ENCODE measurements at places on chromosomes 16 and 17.
A peak's percentile ranks its signal among the peaks of the same experiment; 100 is the strongest.

- H3K36me3 ChIP-seq: no peaks in the 10 kb centered on the region
- H3K27ac ChIP-seq: no peak overlapping the region
- no peaks in the 10 kb centered on the region for H3K27me3 ChIP-seq
- H3K4me3 ChIP-seq: no peak overlapping the region
Measured at GRCh38 chr17:17539591-17539990, 43.4 kb upstream of the RASD1 start.

DNA sequence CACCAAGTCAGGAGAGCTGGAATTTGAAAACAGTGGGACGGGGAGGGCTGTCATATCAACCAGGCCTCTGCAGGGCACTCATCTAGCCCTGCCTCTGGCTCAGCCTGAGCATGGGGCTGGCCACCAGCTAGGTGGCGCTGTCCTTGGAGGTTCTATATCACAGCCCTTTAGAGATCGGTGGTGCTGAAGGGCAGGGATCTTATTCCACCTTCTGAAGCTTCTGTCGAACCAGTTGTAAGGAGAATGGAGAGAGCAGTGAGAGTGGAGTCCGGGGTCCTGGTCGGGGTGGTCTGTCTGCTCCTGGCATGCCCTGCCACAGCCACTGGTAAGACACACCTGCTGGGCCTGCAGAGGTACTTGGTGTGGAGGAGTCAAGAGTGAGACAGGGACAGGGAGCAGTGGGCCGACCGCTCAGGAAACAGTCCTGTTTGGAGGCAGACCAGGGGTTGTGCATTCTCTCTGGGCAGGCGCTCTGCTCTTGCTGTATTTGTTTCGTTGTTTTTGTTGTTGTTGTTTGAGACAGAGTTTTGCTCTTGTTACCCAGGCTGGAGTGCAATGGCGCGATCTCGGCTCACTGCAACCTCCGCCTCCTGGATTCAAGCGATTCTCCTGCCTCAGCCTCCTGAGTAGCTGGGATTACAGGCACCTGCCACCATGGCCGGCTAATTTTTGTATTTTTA lies at the start of gene CES3:
TSS of gene CES3 (plus strand) at position 202 of the 680 bp plus-strand sequence. CDS start at position 244, 42 bp downstream.
- H3K27ac ChIP-seq: no peak within 1 kb of the TSS
- H3K4me3 ChIP-seq: no peak within 1 kb of the TSS
- peaks cover 4% of the 10 kb centered on the region for H3K4me1 ChIP-seq
- no peaks in the 10 kb centered on the region for H3K36me3 ChIP-seq

DNA sequence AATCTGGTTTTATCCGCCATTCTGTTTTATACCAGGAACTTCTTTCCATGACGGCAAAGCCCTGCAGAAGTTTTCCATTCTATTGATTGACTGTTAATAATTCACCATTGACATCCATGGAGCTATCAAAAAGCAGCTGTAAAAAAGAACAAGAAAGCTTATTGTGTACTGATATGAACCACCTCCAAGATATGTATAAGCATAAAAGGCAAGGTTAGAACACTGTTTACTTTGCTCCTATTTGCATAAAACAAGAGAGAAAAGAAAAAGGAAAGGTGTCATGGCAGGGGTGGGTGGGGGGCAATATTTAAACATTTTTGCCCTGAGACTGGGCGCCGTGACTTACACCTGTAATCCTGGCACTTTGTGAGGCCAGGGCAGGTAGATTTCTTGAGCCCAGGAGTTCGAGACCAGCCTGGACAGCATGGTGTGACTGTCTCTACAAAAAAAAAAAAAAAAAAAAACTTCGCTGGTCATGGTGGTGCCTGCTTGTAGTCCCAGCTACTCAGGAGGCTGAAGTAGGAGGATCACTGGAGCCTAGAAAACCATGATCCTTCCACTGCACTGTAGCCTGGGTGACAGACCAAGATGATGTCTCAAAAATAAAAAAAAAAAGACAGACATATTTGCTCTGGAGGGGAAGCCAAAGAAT lies 52.5 kb downstream of the TMEM114 start:
- no peaks in the 10 kb centered on the region for H3K36me3 ChIP-seq
- no peaks in the 10 kb centered on the region for H3K4me1 ChIP-seq
- H3K27me3 ChIP-seq: no peaks in the 10 kb centered on the region
- H3K4me3 ChIP-seq: no peak overlapping the region
- no peak for DNase-seq
- H3K27ac ChIP-seq: no peak overlapping the region

DNA sequence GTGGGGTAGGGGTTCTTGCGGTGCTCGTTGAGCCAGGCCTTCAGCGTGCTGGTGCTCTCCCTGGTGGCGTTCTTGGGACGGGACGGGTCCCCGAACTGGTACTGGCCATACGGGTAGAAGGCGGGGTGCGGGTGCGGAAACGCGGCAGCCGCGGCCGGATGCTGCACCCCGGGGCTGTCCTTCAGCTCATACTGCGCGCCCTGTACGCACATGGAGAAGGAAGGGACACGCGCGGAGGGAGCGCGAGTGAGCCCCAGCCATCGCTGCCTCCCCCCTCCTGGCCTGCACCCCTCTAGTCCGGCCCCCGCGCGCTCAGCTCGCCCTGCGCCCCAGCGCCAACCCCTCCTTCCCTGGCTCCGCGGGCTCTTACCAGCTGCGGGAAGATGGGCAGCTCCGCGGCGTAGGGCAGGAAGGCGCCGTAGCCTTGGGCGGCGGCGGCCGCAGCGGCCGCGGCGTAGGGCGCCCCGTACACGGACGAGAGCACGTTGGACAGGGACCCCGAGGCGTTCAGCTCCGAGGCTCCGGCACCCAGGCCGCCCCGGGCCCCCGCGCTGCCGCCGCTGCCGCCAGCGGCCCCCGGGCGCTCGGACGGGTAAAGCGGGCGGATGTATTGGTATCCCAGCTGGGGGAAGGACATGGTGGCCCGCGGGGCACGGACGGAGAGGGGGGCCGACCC lies 1.0 kb downstream of the IRX3 start:
- peaks cover 15% of the 10 kb centered on the region for H3K4me1 ChIP-seq
- no peak overlapping the region for H3K4me3 ChIP-seq
- H3K36me3 ChIP-seq: no peaks in the 10 kb centered on the region
- no peak for DNase-seq
- no peak overlapping the region for H3K27ac ChIP-seq
- peaks cover 50% of the 10 kb centered on the region for H3K27me3 ChIP-seq

DNA sequence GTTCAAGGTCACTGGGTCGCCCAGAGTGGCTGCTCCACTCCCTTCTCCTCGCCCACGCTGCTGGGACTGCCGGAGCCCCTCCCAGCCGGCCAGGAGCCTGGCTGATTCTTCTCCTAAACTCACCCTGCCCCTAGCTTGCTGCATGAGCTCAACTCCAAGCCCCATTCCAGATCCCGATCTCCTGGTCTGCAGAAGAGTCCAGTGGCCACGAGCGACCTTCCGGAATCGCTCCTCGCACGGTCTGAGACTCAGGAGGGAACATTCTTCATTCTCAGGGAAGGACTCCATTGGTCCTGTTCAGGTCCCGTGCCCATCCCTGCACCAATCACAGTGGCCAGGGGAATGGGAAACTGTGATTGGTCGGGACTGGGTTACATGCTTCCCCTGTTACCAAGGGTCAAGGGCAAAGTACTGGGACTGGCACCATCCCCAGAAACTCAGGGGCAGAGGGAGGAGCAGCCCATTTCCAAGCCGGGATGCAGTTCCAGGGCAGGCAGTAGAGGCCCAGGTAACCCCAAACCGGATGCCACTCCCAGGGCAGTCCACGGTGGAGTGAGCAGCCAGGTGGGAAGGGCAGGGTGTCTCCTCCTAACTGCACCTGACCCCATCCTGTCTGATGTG lies 24.5 kb upstream of the CIBAR2 start:
- H3K27me3 ChIP-seq: peaks cover 33% of the 10 kb centered on the region
- peak overlapping the region; percentile 5 for H3K4me3 ChIP-seq
- H3K36me3 ChIP-seq: no peaks in the 10 kb centered on the region
- no peak for DNase-seq
- no peak overlapping the region for H3K27ac ChIP-seq

DNA sequence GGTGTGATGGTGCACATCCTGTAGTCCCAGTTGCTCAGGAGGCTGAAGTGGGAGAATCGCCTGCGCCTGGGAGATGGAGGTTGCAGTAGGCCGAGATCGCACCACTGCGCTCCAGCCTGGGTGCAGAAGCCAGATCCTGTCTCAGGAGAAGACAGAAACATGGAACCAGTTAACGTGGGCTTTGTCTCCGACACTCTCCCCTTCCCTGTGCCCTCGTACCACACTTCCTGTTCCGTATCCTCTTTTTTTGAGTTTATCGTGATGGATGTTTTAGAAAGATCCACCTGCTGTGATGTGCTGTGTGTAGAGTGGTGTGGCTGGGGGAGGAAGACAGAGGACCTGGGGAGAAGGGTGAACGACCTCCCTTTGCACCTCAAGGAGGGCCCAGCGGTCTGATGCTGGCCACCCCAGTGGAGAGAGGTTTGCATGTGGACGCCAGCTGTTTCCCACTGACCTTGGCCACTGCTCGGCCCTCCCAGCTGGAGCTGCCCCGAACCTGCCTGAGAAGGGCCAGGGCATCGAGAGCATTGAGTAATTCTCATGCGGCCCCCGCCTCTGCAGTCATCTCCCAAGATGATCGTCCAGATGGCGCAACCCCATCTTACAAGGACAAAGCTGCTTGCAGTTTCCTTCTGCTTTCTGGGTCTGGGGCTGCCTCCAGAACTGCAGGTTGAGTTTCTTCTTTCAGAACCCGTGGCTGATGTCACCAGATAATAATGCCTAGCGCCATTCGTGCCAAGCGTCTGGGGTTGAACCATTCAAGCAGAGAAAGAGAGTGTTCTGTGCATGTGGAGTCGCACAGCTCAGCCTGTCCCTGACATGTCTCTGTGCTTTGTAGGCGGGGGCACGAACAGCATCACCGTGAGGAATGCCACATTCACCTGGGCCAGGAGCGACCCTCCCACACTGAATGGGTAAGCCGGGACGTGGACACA lies 126.3 kb downstream of the ABCC1 start:
- peaks cover 18% of the 10 kb centered on the region for H3K4me1 ChIP-seq
- no peaks in the 10 kb centered on the region for H3K27me3 ChIP-seq
- DNase-seq: no peak
- H3K36me3 ChIP-seq: peaks cover 73% of the 10 kb centered on the region

DNA sequence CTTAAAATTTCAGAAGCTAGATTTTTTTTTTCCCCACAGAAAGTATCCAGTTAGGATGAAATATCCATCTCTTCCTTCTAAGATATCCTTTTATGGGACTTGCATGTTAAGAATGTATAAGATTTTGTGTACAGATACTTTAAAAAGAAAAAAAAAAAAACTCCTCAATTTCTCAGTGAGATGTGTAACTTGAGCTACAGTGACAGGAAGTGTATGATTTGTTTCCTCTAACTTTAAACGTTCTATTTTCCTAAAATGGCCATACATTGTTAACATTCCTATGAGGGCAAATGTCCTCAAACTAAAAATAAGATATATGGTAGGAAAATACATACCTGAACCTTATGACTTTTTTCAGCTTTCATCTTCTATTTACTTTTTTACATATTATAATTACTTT lies 8.9 kb downstream of the FBXO47 start:
- no peak for DNase-seq
- H3K36me3 ChIP-seq: no peaks in the 10 kb centered on the region
- H3K27ac ChIP-seq: no peak overlapping the region
- no peak overlapping the region for H3K4me3 ChIP-seq
- no peaks in the 10 kb centered on the region for H3K27me3 ChIP-seq
- H3K4me1 ChIP-seq: peaks cover 11% of the 10 kb centered on the region

- H3K27me3 ChIP-seq: no peaks in the 10 kb centered on the region
- H3K27ac ChIP-seq: no peak overlapping the region
- peaks cover 6% of the 10 kb centered on the region for H3K36me3 ChIP-seq
- peaks cover 86% of the 10 kb centered on the region for H3K4me1 ChIP-seq
- no peak overlapping the region for H3K4me3 ChIP-seq
Measured at GRCh38 chr17:39641097-39641496, 4.2 kb downstream of the STARD3 start.

GRCh38 chr16:1929105-1929504 lies 10.9 kb upstream of the HS3ST6 start:
- peaks cover 11% of the 10 kb centered on the region for H3K4me1 ChIP-seq
- H3K4me3 ChIP-seq: peak overlapping the region; percentile 42
- H3K27ac ChIP-seq: no peak overlapping the region
- DNase-seq: no peak
- H3K36me3 ChIP-seq: no peaks in the 10 kb centered on the region
- H3K27me3 ChIP-seq: peaks cover under 1% of the 10 kb centered on the region

GRCh38 chr17:30000001-30000754 lies 58.7 kb downstream of the EFCAB5 start:
- H3K27me3 ChIP-seq: no peaks in the 10 kb centered on the region
- DNase-seq: no peak
- no peak overlapping the region for H3K4me3 ChIP-seq

- no peak overlapping the region for H3K4me3 ChIP-seq
- H3K4me1 ChIP-seq: no peaks in the 10 kb centered on the region
- H3K27me3 ChIP-seq: peaks cover 2% of the 10 kb centered on the region
- H3K36me3 ChIP-seq: no peaks in the 10 kb centered on the region
- no peak for DNase-seq
- H3K27ac ChIP-seq: no peak overlapping the region
Measured at GRCh38 chr17:73748508-73748907, 104.3 kb upstream of the SDK2 start.

DNA sequence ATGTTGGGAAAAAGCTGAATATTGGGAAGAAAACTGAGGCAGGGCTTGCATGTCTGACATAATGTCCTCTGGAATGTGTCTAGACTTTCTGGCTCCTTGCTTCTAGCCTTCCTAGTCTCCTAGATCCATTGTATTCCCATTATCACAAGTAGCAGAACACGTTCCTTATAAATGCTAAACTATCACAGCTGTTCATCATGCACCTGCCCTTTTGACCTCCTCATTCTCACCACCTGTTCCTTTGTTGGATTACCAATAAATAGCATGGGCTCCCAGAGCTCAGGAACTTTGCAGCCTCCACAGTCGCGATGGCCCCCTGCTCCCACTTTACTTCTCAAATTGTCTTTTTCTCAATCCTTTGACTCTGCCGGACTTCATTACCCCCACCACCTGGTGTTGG lies 49.7 kb downstream of the ACSM1 start:
- H3K36me3 ChIP-seq: no peaks in the 10 kb centered on the region
- H3K4me1 ChIP-seq: no peaks in the 10 kb centered on the region
- no peaks in the 10 kb centered on the region for H3K27me3 ChIP-seq
- H3K27ac ChIP-seq: no peak overlapping the region

- H3K27me3 ChIP-seq: no peaks in the 10 kb centered on the region
- H3K36me3 ChIP-seq: no peaks in the 10 kb centered on the region
- H3K4me1 ChIP-seq: no peaks in the 10 kb centered on the region
- DNase-seq: no peak
Measured at GRCh38 chr16:79932572-79932971, 332.0 kb upstream of the MAF start.

DNA sequence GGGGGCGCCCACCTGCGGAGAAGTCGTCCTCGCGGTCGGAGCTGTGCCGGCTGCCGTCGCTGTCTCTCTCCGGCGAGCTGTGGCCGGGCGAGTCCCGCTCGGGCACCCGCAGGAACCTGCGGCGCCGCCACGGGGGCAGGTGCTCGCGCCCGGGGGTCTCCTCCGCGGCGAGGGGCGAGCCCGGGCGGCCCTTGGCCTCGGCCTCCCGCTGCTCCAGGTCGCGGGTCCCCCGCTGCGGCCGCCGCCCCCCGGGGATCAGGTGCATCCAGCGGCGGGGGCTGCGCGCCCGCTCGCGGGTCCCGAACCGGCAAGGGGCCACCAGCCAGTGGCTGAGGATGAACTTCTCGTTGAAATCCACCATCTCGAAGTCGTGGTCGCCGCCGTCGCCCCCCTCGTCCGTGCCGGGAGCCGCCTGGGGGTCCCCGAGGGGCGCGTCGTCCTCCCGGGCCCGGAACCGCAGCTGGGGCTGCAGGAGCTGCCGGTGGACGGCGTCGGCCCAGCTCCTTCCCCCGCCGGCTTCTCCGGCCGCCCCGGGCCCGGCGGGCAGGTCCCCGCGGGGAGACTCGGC lies 41.4 kb upstream of the BHLHA9 start:
- peak; percentile 39 for DNase-seq
- H3K4me3 ChIP-seq: no peak overlapping the region
- H3K4me1 ChIP-seq: peaks cover 15% of the 10 kb centered on the region
- no peaks in the 10 kb centered on the region for H3K36me3 ChIP-seq
